ENCODE measurements at places on chromosomes 1 and 21.

DNA sequence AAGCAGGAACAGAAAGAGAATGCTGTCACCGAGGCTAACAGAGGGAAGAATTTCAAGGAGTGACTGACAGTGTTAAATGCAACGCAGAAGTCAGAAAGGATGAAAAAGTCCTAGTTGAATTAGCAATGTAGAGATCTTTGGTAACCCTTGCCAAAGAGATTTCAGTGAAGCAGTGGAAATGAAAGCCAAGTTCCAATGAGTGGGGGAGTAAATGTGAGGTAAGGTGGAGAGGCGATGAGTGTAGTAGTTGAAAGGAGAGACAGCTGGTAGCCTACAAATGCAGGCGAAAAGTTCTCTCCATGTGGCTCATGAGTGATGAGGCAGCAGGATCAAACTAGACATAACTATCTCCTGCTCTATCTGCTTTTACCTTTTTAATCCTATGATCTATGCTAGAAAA, 74.6 kb upstream of the IPO9 start:
- no peak for DNase-seq

GRCh38 chr1:184635347-184635979, 119.2 kb downstream of the EDEM3 start:
- DNase-seq: no peak

GRCh38 chr1:193103759-193104501, 1.3 kb downstream of the GLRX2 start:
- DNase-seq: no peak

DNA sequence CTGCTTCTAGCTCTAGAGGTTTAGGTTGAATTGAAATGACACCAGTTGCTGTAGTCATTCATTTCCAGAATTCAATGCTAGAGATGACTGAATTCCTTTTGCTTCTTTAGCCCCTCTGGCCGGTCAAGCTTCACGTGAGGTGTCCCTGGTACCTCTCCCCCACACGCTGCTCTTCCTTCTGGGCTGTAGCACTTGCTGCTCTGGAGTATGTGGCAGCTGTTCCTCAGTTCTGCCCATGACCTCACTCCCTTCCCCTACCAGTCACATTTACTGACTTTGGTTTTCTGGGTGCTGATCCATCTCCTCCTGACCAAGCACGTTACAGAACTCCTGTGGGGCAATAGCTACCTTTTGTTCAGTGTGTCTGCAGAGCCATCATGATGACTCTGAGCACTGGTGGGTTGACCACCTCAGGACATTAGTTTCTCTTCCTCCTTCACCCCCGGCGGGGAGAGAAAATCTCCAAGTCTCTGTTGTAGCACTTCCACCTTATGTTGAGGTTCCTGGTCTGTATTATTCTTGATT, 128.1 kb downstream of the HHAT start:
- no peak for DNase-seq

Data from foreskin fibroblast (primary cell).